ENCODE measurements at places on chromosomes 5 and 9.

- no peak for DNase-seq
These were observed 19.2 kb downstream of the DOCK2 start for GRCh38 chr5:169656125-169656901.

- DNase-seq = peak; percentile 66
These were observed 23.9 kb upstream of the MAPK9 start for GRCh38 chr5:180315762-180316212.

GRCh38 chr9:138060881-138061280 lies 183.3 kb downstream of the CACNA1B start:
- DNase-seq = no peak

GRCh38 chr9:75132244-75132643 lies 43.9 kb downstream of the OSTF1 start:
- no peak for DNase-seq

GRCh38 chr5:21623831-21624230 lies 1229.3 kb downstream of the CDH12 start:
- no peak for DNase-seq

- no peak for DNase-seq
These were observed 40.2 kb downstream of the NTNG2 start for GRCh38 chr9:132201780-132202703.

- no peak for DNase-seq
These were observed 645.2 kb upstream of the PTPRD start for GRCh38 chr9:11257992-11258391.

GRCh38 chr5:98770209-98770910 lies 3.1 kb upstream of the RGMB start:
- peak; percentile 10 for DNase-seq

DNA sequence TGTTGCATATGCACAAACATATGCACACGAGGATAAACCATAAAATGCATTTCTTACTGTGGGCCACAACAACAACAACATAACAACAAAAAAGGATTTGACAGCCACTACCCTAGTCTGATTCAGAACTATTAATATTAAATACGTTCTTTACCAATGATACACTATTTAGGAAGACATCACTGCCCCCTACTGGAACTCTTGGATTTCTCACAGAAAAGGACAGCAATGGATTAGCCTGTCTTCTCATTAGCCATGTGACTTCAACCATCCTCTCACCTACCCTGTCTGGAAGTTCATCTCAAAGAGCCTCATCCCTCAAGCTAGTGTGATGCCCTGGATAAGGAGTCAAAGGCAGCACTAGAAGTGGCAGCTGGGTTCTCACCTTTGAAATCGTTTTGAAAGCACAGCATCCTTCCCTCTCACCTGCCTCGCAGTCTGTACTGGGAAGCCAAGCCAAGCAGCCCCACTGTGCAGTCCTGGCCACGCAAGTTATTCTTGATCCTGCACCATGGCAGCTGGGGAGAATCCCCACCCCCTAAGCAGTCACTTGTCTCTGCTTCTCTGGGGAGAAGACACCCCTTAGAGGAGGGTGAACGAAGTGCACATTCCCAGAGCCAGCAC lies 64.6 kb downstream of the SH3TC2 start:
- DNase-seq = no peak

- no peak for DNase-seq
These were observed 21.5 kb downstream of the SHB start for GRCh38 chr9:38047301-38048251.

DNA sequence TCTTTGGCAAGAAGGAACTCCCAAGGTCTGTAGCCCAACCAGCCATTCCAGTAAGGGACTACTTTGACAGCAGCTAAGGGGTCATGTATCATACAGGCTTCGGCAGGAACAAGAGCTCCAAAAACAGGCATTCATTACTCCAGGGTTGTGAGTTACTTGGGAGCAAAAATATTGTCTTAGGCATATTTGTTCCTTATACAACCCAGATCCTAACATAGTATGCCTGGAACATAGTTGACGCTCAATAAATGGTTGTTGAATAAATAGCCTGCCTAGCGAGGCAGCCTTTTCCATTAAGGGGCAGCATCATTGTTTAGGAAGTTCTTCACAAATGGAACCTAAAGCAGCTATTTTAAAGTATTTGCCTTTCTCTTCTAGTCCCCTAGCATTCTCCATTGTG lies 35.8 kb upstream of the FER start:
- no peak for DNase-seq

GRCh38 chr5:9570876-9571275 lies 25.0 kb upstream of the SEMA5A start:
- no peak for DNase-seq

DNA sequence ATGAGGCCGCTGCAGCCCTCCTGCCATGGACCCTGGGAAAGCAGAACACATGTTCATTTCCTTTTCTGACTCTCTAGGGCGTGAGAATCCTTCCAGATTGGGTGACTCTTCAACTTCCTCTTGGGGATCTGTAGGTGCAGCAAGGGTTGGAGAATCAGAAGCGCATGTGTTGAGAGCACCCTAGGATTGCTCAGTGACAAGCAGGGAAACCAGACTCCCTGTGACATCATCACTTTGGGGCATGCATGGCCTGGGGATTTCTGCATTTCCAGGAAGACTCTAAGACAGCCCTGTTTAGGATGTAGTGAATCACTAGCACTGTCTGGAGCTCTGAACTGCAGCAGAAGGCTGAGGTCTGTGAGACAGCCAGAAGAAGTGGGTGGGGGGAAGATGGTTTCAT lies 15.1 kb upstream of the LCP2 start:
- peak; percentile 55 for DNase-seq

GRCh38 chr5:170623576-170624181 lies 119.9 kb downstream of the KCNIP1 start:
- DNase-seq = peak; percentile 41

DNA sequence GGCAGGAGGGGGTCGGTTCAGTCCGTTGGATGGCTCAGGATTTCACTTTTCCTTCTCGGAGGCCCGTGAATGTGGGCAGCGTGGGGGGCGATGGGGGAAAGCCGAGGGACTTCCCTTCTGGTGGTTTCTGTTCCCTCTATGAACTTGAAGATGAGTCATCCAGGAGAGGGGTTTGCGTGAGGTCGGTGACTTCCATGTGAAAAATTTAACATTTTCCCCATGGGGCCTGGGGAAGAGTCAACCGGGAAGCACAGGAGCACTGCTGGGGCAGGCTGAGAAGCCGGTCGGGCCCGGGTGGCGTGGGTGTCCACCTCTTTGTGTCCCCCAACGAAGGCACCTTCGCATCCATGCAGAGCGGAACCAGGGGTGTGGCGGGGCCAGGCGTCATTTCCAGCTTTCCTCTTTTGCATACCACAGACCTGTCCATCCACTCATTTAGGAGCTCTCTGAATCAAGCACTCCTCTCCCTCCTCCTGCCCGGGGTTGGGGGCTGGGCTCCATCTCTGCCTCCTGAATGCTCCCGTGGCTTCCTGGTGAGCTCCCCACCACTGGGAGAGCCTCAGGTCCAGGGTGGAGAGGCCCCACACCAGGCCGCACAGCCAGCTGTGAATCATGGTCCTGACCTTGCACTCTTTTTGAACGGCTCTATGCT lies 68.4 kb downstream of the ANKRD33B start:
- DNase-seq = peak; percentile 65

GRCh38 chr5:67393211-67393610 lies 196.6 kb upstream of the CD180 start:
- no peak for DNase-seq

GRCh38 chr9:20028849-20029231 lies 240.0 kb upstream of the SLC24A2 start:
- no peak for DNase-seq

DNA sequence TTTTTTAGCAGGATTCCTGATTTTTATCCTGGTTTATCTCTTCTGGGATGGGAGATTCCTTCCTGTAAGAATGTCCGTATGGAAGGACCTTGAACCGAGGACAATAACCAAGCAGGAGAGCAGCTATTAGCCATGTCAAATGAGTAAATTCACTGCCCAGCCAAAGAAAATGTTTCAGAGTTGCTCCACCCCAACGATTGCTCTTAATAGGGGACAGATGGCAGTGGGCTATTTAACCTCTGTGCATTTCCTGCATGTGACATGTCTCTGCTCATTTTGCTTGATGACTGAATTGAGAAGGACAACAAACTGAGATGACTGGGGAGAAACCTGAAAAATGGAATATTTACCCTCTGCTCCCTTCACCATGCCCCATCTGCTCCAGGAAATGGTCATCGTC lies 479.9 kb upstream of the ZNF462 start:
- DNase-seq = no peak

- no peak for DNase-seq
These were observed 83.9 kb upstream of the GRAMD2B start for GRCh38 chr5:126339215-126339805.

DNA sequence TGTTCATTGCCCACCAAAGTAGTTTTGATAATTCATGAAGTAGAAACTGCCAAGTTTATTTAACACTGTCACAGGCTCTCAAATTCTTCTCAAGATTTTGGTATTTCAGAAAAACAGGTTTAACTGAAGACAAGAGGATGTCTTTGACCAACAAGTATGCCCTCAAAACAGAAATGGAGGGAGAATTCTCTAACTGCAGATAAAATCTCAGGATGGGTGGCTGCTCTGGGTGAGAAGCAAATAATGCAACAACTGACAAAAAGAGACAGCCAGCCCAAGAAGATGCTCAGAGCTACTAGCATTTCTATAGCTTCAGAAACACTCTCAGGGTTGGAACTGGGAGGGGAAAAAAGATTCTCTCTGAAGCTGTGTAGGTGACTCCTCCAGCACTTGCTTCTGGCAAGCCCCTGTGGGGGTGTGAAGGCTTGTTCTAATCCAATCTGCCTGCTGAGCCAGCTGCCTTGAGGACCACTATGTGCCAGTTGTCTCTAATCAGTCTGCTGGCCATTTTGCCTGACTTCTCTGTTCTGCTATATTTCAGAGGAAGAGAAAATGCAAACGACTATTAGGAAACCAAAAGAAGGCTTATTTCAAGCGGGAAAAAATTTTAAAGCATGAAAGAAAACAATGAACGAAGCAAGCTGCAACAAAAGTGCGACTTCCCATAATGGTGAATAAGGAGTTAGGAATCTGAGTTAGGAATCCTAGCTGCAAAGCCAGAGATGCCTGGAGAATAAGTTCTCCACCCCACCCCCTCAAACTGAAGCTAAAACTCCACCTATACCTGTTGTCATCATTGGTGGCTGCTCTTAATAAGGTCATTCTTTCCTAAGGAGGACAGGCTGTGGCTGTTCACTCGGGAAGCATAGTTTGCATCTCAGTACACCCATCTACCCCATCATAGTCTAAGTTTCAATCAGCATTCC lies 147.5 kb downstream of the GNAQ start:
- no peak for DNase-seq

GRCh38 chr5:961711-962240 lies 46.8 kb upstream of the NKD2 start:
- no peak for DNase-seq

DNA sequence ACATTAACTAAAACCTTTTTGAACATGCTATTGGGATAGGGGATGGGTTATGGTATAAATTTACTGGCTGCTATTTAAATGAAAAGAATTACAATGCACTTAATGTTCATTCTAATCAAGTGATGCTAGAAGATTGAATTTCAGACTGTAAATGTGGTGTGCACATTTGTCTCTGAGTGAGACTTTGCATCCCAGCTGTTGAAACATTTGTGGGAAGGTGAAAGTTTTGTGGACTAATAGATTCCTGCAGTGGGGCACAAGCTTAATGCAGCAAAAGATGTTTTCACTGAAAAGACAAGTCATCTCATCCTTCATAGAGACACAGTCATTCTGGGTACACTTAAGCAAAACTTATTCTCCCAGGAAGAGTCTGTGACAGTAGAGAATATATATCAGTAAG lies 323.6 kb downstream of the NFIB start:
- no peak for DNase-seq

GRCh38 chr9:131503626-131504465 lies 1.1 kb downstream of the POMT1 start:
- DNase-seq = peak; percentile 76

DNA sequence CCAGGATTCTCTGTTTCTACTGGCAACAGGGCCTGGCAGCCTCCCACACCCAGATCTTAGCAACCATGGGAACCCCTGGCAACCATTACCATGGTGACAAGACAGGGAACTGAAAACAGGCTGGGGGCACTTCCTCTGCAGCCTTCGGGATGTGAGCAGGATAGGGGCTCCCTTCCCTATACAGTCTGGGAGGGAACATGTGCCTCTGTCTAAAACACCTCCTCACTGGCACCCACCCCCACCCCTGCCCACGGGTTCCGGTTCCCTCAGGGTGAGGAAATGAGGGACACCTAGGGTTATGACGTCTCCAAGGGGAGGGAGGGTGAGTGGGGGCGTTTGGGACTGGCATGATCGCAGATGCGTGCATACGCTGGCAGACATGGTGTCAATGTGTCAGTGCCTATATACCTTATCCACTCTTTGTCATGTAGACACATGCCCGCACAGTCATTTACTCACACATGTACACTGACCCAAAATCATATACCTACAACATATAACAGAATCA lies 3.0 kb upstream of the DNAJB5 start:
- DNase-seq = no peak

DNA sequence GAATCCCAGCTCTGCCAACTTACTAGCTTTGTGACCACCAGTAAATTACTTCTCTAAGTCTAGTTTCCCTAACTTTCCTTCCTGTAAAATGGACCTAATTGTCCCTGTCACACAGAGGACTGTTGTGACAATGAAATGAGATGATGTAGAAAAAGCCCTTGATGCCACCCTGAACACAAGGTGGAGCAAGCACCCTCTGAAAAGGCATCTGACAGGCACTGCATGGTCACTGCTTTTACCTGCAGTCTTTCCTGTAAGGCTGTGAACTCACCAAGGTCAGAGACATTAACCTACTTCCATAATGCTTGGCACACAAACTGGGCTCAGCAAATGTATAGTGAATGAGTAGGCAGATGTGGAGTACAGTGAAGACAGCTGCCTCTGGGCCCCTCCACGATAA lies 6.1 kb downstream of the SLC31A2 start:
- DNase-seq = no peak

DNA sequence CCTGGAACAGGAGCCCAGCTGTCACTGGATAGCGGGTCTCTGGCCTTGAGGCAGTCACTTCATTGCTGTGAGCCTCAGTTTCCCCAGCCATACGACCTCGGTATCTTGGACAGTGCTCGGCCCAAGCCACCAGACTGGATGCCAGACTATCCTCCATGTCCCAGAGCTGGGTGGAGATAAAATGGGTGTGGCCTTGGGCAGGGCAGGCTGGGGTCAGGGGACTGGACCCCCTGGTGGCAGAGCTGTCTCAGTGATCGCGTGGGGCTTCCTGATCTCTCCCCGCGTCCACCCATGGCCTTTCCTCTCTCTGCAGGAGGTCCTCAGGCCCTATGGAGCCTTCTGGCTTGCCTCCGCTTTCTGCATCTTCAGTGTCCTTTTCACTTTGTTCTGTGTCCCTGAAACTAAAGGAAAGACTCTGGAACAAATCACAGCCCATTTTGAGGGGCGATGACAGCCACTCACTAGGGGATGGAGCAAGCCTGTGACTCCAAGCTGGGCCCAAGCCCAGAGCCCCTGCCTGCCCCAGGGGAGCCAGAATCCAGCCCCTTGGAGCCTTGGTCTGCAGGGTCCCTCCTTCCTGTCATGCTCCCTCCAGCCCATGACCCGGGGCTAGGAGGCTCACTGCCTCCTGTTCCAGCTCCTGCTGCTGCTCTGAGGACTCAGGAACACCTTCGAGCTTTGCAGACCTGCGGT lies 10.0 kb downstream of the SLC2A8 start:
- DNase-seq = no peak
